Stimulated activated CD4-positive, alpha-beta T cell treated with anti-CD3 and anti-CD28 coated beads, Interleukin-1b, Interleukin-23, amount 100 ng/mL, for 1 hour (primary cell): ENCODE measurements at places on chromosomes 11 and 22.

GRCh38 chr11:48164836-48165235 lies 51.8 kb upstream of the OR4B1 start:
- no peak for DNase-seq

GRCh38 chr11:2717561-2718325 lies 17.9 kb upstream of the KCNQ1OT1 start:
- DNase-seq = no peak

DNA sequence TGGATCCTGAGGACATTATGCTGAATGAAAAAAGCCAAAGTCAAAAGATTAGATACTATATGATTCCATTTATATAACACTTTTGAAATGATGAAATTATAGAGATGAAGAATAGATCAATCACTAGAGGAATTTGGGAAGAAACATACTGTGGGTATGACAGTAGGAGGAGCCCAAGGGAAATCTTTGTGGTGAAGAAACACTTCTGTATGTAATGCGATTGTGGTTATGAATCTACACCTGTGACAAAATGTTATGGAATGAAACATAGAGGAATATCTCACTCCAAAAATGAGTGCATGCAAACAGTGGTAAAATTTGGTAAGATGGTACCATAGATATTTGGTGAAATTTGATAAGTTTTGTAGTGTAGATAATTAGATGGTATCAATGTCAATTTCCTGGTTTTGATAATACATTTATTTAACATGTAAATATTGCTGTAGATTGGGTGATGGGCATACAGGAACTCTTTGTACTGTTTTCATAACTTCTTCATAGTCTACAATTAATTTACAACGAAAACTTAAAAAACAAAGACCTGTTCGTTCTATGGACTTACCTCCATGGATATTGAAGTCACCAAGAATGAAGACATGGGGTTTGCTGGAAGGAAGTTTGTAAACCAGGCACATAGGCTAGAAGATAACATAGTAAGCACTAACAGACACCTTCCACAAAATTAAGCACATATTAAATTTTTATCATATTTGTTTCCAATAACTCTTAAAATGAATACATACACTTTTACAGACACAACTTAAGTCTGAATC lies 11.5 kb downstream of the MRGPRX1 start:
- no peak for DNase-seq

- no peak for DNase-seq
These were observed 33.2 kb upstream of the FBLN1 start for GRCh38 chr22:45469281-45470073.

DNA sequence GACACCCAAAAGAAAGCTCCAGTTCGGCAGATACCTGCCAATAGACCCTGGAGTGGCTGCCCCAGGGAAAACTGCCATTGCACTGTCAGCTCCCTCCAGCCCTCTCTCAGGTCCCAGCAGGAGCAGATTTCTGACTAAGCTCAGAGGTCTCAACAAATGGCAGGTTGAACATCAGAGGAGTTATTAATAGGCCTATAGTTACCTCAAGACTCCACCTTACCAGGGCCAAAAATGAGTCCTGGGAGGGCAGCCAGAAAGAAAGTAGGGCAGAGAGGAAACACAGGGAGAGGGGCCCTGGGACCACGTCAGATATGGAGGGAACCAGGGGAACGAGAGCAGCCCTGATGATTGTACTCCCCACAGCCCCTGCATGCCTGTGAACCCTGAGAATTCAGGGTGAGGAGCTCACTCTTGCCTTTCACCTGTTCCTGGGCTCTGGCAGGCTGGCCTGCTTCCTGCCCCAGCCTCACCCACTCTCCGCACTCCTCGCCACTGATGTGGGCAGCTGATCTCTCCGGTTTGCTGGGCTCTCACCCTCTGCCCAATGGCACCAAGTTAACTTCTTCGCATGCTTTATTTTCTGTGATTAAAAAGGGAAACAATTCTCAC lies 4.3 kb upstream of the RGL4 start:
- no peak for DNase-seq

DNA sequence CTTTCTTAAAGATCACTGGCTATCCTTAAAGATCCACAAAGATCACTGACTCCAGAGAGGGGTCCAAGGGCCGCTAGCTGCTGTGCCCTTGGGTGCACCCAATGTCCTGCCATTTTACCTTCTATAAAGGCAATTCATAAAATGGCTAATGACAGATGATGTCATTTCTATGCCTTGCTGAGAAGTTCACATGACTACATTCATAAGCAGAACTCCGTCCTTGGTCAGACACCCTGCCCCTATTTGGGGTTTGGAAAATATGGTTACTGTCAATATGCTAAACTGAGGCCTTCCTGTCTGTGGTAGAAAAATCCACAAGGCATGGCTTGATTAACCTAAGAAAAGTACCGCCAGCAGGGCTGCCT lies 60.9 kb upstream of the BMAL1 start:
- DNase-seq = no peak

DNA sequence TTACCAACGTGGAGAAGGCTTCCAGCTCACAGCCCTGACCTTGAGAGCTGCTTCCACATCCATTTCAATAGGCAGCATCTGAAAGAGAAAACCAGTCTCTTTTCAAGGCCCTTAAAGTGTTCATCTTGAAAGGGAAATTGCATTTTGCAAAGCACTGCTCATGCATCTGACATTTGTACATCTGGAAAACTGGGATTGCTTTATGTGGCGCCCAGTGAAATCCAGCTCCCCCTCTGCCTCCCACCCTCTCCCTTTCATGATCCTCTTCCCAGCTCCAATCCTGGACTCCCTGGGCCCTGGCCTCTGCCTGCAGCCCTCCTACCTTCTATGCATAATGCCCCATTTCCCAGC lies 17.4 kb downstream of the TP53AIP1 start:
- no peak for DNase-seq

DNA sequence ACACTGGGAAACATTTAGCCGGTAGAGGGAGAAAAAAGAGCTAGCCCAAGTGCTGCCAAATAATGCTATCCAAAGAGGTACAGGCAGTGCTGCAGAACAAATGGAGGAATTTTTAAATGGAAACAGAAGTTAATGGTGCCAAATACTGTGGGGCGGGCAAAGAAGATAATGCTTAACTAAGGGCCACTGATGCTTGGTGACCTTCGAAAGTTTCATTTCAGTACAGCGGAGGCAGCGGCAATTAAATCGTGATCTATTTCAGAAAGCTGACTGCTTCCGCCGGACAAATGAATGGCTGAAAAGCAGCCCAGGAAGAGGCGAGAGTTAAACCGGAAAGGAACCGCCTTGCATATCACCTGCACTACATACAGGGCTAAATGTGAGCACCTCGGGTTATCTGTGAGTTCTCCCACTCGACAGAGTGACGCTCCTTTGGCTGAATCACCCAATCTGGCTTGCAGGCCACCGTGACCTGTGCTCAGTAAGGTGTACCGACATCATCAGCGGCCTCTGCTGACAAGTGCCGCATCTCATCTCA lies 42.1 kb downstream of the CADM1 start:
- DNase-seq = no peak

- DNase-seq = no peak
These were observed 660.6 kb downstream of the ETS1 start for GRCh38 chr11:127926721-127927120.

- DNase-seq = no peak
These were observed 46.4 kb upstream of the ARHGAP42 start for GRCh38 chr11:100640646-100641045.

DNA sequence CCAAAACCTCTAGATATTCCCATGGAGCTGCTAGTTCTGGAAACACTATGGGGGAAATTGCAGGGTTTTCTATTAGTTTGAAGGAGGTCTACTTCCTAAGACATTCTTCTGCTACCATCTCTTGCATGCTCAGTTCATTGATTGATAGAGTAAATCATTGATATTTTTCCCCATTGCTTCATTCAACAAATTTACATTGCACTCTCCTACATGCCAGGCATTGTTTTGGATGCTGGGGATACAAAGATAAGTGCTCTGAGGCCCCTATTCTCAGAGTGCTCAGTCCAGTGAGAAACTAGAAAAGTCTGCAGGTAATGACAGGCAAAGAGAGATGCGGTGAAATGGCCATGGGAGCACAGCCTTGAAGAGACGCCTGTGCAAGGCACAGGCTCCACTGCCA lies 313.1 kb downstream of the KIRREL3 start:
- no peak for DNase-seq

GRCh38 chr11:119047205-119047604 lies 9.8 kb downstream of the HYOU1 start:
- DNase-seq = no peak

DNA sequence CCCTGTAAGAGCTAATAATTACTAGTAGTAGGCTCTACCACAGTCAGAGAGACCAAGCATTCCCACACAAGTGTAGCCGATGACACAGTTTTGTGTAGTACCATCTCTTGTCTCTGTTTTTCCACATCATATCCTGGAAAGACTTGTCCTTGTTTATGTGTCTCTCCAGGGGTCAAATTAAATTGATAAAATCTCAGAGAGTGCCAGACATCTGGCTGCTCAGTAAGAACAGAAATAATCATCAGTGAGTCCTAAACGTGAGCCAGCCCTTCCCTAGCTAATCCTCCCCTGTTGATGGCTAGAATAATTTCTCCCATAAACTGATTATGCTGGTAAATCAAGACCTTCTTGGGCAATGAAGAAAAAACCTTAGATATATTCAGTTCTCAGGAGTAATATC lies 111.4 kb upstream of the GRAMD1B start:
- DNase-seq = no peak

- no peak for DNase-seq
These were observed 32.2 kb downstream of the ART5 start for GRCh38 chr11:3609416-3610265.

DNA sequence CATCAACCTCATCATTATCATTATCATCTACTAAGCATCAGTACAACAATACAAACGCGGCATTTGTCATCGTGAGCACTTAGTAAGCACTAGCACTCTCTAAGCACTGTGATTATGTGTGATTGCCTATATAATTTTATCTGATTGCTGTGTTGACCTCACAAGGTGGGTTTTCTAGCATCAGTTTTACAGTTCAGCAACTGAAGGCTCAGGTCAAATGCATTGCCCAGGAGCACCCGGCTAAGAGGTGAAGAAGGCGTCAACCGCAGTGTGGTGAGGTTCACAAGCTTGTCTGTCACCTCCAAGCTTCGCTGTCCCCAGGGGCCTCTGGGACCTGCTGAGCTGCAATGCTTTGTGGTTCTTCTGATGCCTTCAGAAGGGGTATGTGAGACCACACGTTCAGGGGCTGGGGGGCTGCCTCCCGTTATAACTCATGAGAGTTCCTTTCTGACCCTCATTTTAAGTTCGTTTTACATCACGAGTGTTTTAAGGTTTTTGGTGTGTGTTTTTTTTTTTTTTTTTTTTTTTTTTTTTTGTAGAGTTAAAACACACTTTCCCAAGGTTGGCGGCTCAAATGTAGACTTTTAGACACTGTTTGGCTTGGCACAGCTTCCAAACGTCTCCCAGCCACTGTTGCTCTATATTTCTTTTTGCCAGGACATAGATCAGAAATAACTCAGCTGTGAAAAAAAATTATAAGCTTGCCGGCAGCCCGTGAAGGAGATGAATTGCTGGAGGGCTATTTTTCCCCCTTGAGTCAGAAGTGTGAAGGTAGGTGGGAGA lies 33.8 kb upstream of the SCUBE1 start:
- no peak for DNase-seq

DNA sequence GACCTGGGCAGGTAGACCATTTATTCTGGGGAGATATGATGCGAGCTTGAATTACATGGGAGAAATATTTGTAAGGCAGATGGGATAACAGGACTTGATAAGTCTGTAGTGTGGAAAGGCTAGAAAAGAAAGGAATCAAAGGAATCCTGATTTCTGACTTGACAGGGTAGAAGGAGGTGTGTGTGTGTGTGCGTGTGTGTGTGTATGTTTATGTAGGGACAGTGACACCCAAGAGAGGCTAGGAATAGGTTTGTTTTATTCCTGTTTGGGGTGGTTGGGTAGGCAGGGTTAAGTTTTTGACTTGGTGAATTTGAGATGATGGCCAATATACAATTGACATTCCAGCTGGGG lies 390 bp upstream of the HTATIP2 start:
- DNase-seq = no peak

DNA sequence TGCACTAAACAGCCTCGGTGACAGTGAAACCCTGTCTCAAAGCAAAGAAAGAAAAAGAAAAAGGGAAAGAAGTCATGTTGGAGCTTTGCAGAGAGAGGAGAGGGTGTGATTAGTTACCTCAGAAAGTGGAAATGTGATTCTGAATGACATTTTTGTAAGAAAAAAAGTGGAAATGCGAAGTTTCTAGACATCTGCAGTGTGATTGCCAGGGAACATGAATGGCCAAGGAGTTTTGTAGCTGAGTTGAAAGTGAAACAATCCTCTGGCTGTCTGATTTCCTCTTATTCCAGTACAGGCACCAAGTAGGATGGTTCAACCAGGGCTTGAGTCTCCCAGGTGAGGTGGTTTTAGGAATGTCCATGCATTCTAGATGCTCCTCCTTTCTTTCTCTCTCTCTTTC lies 17.8 kb upstream of the SYVN1 start:
- no peak for DNase-seq

DNA sequence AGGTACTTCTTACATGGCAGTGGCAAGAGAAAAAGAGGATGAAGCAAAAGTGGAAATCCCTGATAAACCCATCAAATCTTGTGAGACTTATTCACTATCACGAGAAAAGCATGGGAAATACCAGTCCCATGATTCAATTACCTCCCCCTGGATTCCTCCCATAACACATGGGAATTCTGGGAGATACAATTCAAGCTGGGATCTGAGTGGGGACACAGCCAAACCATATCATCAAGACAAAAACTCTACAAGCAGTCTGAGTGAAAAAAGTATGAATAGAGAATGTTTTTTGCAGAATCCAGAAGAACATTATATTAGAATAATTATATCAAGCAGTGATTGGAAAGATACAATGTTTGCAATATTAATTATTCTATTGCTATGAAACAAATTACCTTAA lies 893.7 kb downstream of the FAM181B start:
- DNase-seq = no peak

DNA sequence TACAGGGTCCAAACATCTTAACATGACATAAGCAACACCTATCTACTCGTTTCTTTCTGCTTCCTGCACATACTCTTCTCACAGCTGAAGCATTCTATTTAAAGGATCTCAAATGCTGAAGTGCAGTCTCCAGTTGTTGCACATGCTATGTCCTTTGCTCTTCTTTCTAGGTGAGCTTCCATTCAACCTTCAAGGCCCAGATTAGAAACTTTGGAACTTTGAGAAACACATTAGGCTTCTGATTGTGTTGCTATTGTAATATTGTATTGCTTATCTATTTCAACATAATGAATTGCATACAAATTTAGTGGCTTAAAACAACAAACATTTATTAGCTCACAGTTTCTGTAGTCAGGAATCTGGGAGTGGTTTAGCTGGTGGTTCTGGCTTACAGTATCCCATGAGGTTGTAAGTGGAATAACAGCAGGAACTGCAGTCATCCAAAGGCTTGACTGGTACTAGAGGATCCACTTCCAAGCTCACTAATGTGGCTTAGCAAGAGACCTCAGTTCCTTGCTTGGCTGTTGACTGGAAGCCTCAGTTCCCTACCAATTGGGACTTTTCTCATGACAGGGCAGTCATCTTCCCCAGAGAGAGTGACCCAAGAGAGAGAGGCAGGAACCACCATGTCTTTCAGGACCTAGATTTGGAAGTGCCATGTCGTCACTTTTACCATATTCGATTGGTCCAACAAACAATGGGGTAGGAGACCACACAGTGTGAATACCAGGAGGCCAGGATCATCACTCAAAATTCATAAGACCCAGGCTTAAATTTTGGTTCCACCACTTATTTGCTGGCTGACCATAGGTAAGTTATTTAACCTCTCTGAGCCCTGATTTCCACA lies 27.2 kb upstream of the RASSF10 start:
- no peak for DNase-seq

- no peak for DNase-seq
These were observed 34.9 kb upstream of the HMOX1 start for GRCh38 chr22:35345808-35346505.

- DNase-seq = no peak
These were observed 18.8 kb upstream of the MAML2 start for GRCh38 chr11:96361778-96362177.
